Stimulated activated CD4-positive, alpha-beta T cell treated with anti-CD3 and anti-CD28 coated beads, Interleukin-1b, Interleukin-23, amount 100 ng/mL, for 1 hour (primary cell): ENCODE measurements at places on chromosomes 3 and 15.

DNA sequence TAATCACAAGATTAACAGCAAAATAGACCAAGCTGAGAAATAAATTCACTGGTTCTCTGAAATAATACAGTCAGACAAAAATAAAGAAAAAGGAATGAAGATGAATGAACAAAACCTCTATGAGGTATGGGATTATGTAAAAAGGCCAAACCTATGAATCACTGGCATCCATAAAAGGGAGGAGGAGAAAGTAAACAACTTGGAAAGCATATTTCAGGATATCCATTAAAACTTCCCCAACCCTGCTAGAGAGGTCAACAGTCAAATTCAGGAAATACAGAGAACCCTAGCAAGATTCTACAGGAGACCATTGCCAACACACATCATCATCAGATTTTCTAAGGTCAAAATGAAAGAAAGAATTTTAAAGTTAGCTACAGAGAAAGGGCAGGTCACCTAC is 649.7 kb upstream of the CBLB start:
- no peak for DNase-seq

DNA sequence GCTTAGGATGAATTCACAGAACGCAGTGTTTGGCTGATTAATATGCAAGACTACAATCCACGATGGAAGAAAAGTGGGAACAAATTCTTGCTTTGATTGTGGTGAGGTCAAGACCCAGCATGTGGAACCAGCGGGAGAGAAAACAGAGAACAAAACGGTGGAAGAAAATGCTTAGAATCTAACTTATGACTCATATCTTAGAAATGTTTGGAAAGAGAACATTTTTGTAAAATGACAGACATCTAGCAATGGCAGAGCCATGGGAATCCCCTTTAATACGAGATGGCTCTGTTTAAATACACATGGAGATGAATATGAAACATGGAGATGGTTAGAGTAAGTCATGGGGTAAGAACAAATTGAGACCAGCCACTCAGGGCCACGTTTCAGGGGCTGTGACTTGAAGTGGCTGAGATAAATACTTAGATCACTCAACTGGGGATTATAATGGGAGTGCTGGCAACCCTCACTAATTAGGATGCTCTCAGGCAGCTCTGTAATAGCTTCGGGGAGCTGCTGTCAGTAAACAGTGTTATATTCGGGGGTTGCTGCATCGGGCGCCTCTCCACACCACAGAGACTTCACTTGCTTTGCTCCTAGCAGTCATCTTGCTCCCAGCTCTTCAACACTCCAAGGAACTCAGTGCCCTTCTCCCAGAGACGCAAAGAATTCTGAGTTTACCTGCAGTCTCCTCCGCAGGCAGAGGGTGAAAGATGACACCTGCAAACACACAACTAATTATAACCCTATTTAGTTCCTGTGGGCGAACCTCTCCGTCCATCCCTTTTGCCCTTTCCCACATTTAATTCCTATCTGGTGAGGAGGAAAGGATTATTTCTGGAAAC is 68.0 kb upstream of the ONECUT1 start:
- no peak for DNase-seq

DNA sequence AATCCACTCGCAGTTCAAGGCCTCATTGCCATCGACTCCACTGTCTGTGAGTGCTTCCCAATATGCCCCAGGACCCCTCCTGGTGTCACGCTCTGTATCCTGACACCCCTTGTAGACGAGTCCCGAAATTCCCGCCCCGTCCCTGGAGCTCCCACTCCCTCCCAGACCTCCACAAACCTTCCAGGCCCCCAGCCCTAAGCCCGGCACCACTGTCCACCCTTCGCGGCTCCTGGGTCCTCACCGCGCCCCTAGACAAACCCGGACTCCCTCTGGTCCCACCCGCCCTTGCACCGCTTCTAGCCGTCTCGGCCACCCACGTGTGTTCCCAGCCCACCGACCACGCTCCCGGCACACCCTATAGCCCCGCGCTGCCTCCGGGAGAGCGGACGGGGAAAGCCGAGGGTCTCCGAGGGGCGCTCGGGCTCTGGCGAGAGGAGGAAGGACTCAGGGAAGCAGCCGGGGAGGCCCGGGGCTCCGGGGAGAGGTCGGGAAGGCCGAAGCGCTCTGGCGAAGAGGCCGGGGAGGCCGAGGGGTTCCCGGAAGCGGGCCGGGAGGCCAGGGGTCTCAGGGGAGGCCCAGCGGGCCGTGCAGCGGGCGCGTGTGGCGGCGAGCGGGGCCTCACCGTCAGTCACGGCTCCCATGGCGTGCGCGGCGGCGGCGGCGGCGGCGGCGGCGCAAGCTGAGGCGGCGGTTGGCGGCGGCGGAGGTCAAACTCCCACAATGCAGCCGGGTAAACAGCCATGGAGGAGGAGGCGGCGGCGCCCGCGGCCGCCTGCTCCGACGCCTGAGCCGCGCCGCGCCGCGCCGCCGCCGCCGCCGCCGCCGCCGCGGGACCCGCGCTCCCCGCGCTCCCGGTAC is at the start of the genes ATXN7 and THOC7:
Gene ATXN7 (plus strand): TSS at position 718 of the 858 bp plus-strand sequence. CDS start 48,732 bp downstream, outside the sequence.
Gene THOC7 (minus strand): TSS at position 656 of the 858 bp plus-strand sequence. CDS start 15 bp downstream, at position 641.
- peak; percentile 18 for DNase-seq

- no peak for DNase-seq
Observed at GRCh38 chr3:32597656-32598055, 27.0 kb upstream of the DYNC1LI1 start.

- DNase-seq: no peak
Observed at GRCh38 chr3:31664031-31664430, 131.3 kb downstream of the STT3B start.

GRCh38 chr3:55687526-55687925 is 200.4 kb upstream of the WNT5A start:
- DNase-seq: no peak

GRCh38 chr3:177150970-177151627 is 46.2 kb downstream of the TBL1XR1 start:
- DNase-seq: no peak

GRCh38 chr15:51692154-51692553 is 10.9 kb downstream of the SCG3 start:
- no peak for DNase-seq

GRCh38 chr3:43178891-43179366 is 73.0 kb upstream of the POMGNT2 start:
- DNase-seq: no peak

- no peak for DNase-seq
Observed at GRCh38 chr3:34198309-34198708, 399.9 kb downstream of the PDCD6IP start.

- DNase-seq: no peak
Observed at GRCh38 chr3:115513416-115513800, 109.9 kb upstream of the GAP43 start.

GRCh38 chr15:80673561-80674244 is 21.4 kb upstream of the ABHD17C start:
- DNase-seq: no peak

DNA sequence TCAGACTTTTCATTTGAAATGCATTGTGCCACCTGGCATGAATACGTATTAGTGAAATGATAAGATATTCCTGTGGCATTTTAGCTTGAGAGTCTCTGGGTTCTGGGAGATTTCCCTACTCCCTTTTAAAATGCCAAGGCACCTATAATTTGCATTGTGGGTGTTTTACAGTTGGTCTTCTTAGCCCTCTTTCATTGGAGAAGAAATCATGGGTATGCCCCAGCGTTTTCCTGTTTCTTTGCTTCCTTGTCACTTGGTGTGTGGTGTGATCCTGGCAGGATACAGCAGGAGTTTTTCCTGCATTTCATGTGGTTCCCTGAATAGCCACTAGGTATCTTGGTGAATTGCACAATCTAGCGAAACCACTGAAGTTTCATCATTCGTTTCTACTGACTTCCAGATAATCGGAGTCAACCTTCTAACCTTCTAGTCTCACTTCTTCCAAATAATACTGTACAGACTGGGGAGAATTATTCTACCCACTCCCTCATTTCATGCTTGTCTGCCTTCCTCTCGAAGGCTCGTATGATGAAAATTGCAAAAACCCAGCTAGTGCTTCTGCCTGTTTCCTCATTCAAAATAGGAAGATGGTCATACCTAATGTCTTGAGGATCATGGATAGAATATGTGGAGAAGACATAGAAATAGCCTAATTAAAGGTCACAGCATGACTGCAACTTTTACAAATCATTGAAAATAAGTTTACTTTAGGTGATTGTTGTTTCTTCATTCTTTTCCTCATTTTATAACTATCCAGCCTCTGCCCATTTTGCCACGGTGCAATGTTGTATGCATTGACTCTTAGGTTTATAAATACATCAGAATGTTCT is 2.6 kb downstream of the BHLHE40 start:
- DNase-seq: no peak

DNA sequence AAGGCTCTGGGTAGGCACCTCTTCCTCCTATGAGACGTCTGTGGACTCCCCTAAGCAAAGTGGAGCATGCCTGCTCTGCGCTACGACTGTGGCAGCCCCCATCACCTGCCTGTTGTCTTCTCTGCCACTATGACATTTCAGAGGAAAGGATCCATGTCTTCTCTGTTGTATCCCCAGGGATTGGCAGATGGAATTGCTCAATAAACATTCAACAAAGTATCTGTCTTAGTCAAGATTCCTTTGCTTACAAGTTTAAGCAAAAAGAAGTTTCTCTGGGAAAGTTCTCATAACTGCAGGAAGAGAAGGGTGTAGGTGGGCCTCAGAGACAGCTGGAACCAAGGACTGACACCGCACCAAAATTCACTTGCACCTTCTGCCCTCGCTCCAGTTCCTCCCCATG is 34.3 kb downstream of the AMOTL2 start:
- DNase-seq: no peak

GRCh38 chr3:156750191-156750873 is 75.8 kb upstream of the LEKR1 start:
- DNase-seq: no peak

- DNase-seq: no peak
Observed at GRCh38 chr3:177778633-177779032, 581.4 kb upstream of the TBL1XR1 start.

GRCh38 chr3:192881159-192881786 is 36.4 kb downstream of the MB21D2 start:
- DNase-seq: no peak

- DNase-seq: no peak
Observed at GRCh38 chr3:107599772-107600145, 77.0 kb downstream of the BBX start.

DNA sequence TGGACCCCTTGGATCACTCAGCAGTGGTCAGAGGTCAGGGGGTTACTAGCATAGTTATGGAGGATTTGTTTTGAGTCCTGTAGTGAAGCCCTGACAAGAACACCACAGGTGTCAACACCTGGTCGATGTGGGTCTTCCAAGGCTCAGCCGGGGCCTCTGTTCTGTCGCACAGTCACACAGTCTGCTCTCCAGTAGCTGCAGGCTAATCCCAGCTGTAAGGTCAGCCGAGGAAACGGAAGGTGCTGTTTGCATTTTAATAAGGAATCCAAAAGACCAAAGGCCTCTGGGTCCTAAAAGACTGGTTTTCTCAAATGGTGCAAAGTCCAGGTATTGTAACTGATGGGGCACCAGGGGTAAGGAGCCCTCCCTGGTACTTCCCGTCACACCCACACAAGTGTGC is 71.7 kb downstream of the RPLP1 start:
- DNase-seq: no peak

- no peak for DNase-seq
Observed at GRCh38 chr3:76310089-76310488, 524.7 kb upstream of the ZNF717 start.

- no peak for DNase-seq
Observed at GRCh38 chr3:46693892-46694226, 380 bp upstream of the ALS2CL start.

GRCh38 chr3:59450946-59451763 is 401.3 kb upstream of the CFAP20DC start:
- DNase-seq: peak; percentile 7
